ENCODE measurements at places on chromosomes 1 and 21.

DNA sequence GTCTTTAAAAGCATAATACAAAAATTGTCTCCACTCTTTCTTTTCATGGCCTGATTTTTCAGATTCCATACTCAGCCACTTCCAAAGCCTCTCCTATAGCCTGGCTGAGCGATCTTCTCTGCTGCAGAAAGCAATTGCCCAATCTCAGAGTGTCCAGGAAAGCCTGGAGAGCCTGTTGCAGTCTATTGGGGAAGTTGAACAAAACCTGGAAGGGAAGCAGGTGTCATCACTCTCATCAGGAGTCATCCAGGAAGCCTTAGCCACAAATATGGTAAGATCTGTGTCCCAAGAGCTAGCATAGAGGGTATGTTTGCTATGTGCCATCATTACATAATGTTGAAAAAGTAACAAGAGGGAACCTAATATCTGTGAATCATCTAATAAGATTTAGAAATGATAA lies 130.7 kb upstream of the BMP8A start:
- no peak for DNase-seq

DNA sequence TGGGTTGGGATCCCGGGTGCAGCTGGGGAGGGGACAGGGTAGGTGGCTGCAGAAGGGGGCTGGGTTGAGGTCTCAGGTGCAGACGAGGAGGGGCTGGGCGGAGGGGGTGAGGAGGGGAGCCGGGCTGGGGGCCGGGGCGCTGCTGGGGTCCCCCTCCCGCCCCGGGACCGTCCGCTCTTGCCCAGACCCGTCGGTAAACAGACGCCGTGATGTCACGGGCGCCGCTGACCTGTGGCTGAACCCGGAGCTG lies 22.3 kb downstream of the DHRS3 start:
- no peak for DNase-seq

GRCh38 chr1:246343251-246343650 lies 163.8 kb downstream of the SMYD3 start:
- no peak for DNase-seq

DNA sequence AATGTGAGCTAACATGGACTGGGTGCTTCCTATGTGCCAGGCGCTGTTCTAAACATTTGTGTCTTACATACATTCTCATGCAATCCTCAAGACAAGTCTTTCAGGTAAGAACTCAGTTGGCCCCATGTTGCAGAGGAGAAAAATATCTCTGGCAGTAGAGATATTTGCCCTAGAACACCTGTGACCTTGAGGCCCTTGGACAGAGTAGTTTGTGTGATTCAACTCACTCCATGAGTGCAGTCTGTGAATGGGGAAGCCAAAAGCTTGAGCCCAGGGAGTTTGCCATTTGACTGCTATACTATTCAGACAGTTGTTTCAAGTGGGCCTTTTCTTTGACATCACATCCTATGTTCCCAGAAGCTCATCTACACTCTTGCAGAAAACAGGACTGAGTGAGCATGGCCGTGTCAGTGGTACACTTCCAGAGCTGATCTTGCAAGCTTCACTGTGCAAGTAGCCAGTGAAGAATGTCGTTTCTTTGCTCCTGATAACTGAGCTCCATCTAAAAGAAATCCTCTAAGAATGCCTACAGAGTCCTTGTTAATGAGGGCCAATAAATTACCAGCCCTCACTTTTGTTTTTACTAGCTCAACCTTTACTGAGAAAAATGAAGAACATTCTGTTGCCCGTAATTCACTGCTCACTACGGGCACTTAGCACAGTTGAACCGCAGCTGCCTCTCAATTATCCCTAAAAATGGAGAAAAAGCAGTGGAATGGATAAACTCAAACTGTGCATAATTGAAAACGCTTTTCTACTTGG lies 98.7 kb upstream of the C8B start:
- DNase-seq, result no peak

DNA sequence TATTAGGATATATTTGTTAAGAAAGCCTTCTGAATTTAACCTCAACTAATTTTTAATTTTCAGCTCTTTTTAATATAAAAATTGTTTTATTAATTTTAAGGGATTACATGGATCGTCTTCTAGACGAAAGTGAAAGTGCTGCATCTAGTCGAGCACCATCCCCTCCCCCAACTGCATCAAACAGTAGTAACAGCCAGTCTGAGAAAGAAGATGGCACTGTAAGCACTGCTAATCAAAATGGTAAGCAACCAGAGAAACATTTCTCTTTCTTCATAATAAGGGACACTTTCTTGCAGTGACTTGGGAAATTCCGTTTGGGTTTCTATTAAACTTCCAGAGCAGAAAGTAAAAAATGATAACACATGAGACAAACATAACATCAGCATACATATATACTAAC lies 56.9 kb downstream of the MIER1 start:
- DNase-seq, result no peak

- DNase-seq, result no peak
These were observed 96.1 kb upstream of the KCNA3 start for GRCh38 chr1:110770832-110771231.

- DNase-seq, result no peak
These were observed 12.4 kb upstream of the ZNF691 start for GRCh38 chr1:42833981-42834380.

GRCh38 chr1:31744165-31744888 lies 19.8 kb downstream of the ADGRB2 start:
- no peak for DNase-seq

DNA sequence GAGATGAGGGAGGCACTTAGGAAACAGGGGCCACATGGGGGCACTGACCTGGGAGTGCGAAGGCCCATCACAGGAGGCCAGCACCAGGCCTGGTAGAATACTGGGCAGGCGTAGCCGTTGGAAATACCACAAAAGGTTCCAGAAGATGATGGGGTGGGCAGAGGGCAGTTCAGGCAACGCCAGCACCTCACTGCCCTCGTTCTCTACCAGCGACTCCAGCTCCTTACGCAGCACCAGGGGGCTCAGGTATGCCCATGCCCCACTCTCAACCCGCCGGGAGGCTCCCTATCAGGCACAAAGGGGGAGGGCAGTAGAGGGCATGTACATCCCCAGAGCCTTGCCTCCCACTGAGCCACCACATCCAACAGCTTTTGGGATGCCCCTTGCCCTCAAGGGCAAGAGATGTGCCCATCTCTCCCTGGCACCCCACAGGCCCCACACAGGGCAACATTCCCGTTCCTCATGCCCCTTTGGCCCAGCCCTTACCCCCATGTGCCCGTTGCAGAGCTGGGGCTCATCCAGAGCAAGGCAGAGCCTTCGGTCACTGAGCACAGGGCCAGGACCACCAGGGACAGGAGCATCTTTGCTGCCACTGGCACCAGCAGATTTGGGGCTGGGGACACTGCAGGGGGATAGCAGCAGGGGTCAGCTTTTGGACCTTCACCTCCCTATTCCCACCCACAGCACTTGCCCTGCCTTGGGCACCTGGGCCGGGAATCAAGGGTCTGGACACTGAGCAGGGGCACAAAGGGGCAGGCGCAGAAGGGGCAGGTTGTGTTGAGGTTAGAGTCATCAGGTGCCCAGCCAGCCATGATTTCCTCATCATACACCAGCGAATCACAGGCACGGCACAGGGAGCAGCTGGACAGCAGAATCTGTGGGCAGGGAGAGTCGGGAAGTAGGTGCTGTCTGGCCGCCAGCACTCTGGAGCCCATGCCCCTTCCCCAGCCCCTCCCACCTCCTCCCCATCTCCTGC lies 9.7 kb upstream of the GATAD2B start:
- DNase-seq, result no peak

GRCh38 chr21:37276377-37276776 lies 9.2 kb upstream of the VPS26C start:
- DNase-seq, result no peak

DNA sequence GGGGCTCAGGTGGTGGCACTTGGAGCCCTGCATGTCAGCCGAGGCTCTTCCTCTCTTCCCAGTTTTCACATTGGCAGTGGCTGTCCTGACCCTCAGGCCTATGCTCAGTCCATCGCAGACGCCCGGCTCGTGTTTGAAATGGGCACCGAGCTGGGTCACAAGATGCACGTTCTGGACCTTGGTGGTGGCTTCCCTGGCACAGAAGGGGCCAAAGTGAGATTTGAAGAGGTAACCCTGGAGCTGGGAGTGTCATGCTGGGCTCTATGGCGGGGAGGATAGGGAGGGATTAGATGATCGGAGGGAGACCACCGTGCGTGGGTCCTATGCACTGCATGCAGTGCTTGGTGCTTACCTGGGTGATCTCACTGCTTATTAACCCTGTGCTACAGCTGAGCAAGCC lies 13.5 kb downstream of the AZIN2 start:
- no peak for DNase-seq

DNA sequence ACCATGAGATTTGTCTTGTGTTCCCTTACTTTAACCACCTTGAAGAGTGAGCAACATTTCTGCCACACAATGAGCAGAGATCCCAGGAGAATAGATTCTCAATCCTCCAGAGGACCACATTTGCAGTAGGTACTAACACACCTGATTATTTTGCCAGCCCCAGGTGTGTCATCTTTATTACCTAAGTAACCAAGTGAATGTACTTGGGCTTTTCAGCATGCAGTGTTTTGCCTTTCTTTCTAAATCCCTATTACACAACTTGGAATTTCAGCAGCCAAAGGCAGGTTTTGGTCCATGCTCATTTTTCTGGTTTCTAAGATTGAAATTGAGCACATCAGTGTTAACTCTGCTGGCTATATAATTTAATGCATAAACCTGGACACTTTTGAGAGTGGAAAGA lies 43.2 kb upstream of the ST6GALNAC5 start:
- DNase-seq, result no peak

DNA sequence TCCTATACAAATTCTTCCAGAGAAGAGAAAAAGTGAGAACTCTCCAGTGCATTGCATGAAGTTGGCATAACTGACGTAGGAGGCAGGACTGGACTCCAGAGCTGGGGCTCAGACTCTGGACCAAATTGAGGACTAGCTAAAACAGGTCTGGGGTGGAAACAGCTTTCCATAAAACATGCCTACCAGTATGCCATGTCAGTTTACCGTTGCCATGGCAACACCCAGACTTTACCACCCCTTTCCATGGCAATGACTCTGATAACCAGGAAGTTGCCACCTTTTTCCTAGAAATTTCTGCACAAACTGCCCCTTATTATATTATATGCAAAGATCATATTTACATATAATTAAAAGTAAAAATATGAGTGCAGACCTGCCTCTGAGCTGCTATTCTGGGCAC lies 8.9 kb upstream of the ZBTB8B start:
- no peak for DNase-seq
